ENCODE measurements at places on chromosomes 4 and X. TPM values are rescaled to one million over a fixed set of nuclear protein-coding genes. Genes with fewer than 3 reads are reported as not detected.

DNA sequence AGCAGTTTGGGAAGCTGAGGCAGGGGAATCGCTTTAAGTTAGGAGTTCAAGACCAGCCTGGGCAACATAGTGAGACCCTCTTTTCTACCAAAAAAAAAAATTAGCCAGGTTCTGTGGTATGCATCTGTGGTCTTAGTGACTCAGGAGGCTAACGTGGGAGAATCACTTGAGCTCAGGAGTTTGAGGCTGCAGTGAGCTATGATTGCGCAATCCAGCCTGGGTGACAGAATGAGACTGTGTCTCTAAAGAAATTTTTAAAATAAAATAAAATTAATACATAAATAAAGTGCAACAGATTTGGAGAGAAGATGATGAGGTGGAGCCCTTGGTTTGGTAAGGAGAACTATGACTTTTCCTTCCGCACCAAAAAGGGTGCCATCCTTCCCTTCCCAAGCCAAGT lies 436.9 kb downstream of the NLGN4X start:
- H3K4me1 ChIP-seq = no peaks in the 10 kb centered on the region
- no peak overlapping the region for H3K4me3 ChIP-seq
- H3K36me3 ChIP-seq = no peaks in the 10 kb centered on the region
- no peaks in the 10 kb centered on the region for H3K27me3 ChIP-seq

DNA sequence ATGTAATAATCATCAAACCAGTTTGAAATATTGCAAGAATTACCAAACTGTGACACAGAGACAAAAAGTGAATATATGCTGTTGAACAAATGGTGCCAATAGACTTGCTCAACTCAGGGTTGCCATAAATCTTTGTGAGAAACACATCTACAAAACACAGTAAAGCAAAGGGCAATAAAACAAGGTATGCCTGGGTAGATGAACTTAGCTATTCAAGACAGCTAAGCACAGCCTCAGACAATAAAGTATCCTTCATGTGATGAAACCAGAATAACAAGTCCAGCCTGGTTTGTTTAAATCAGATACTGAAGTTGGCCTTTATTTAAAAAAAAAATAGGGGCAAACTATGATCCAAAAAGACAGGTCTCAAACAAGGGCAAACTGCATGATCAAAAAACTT lies 19.2 kb downstream of the LAMTOR3 start:
- DNase-seq = no peak
- H3K4me1 ChIP-seq = peaks cover 13% of the 10 kb centered on the region
- H3K27me3 ChIP-seq = no peaks in the 10 kb centered on the region
- peaks cover 15% of the 10 kb centered on the region for H3K36me3 ChIP-seq

DNA sequence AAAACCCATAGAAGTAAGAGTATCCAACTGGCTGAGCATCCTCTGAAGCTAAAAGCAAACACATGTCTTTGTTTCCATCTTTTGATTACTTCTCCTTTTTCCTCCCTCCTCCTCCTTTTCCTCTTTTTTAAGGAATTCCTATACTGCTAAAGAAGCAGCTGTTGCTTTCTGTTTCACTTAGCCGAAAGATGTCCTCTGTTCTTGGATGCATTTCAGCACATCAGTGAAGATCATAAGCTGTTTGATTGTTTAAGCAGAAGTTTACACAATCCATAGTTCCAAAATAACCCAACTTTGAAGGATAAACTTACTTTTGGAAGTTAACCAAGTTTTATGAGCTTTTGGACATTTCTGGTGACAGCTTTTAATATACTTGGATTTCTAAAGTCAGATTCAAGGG lies 55.1 kb upstream of the TNIP3 start:
- H3K4me3 ChIP-seq = no peak overlapping the region
- peak overlapping the region; percentile 11 for H3K27ac ChIP-seq
- DNase-seq = no peak

- no peaks in the 10 kb centered on the region for H3K27me3 ChIP-seq
- H3K4me1 ChIP-seq = no peaks in the 10 kb centered on the region
- H3K36me3 ChIP-seq = no peaks in the 10 kb centered on the region
Measured at GRCh38 chr4:22678940-22679854, 13.5 kb upstream of the GBA3 start.

CT55 gene
- not detected for total RNA-seq

DNA sequence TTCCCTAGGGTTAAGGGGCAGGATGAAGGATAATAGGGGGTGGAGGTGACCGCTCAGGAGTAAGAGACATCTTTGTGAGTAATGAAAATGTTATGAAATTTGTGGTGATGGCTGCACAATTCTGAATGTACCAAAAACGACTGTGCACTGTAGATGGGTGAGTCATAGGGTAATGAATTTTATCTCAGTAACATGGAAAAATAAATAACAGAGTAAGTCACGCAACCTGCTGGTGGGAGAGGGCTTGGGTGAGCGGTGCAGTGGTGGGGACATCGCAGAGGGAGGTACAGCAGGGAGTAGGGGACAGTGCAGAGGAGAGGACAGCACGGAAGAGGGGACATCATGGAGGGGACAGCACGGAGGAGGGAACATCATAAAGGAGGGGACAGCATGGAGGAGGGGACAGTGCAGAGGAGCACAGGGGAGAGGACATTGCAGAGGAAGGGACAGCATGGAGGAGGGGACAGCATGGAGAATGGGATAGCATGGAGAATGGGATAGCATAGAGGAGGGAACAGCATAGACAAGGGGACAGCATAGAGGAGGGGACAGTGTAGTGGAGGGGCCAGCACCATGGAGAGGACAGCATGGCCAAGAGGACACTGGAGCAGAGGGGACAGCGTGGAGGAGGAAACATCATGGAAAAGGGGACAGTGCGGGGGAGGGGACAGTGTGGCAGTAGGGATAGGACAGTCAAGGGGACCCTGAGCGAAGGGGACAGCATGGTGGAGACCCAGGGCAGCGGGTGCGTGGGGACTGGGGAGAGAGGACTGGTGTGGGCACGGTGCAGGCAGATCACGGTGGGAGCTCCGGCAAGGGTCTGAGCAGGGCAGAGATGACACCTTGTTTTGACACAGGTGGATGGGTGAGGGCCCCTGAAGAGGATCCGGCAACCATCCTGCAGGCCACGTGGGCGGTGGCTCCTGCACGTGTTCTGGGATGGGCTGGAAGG lies 68.5 kb upstream of the MXD4 start:
- H3K27ac ChIP-seq = no peak overlapping the region
- no peaks in the 10 kb centered on the region for H3K4me1 ChIP-seq
- peaks cover 29% of the 10 kb centered on the region for H3K36me3 ChIP-seq
- H3K27me3 ChIP-seq = no peaks in the 10 kb centered on the region
- DNase-seq = no peak

AKAP14 gene
- not detected for total RNA-seq

CD38 gene
- 11.6 TPM for total RNA-seq
